ENCODE measurements at places on chromosomes 12 and 14.
A peak's percentile ranks its signal among the peaks of the same experiment; 100 is the strongest.

GRCh38 chr12:89619764-89620163 lies 88.9 kb downstream of the ATP2B1 start:
- DNase-seq, result no peak

DNA sequence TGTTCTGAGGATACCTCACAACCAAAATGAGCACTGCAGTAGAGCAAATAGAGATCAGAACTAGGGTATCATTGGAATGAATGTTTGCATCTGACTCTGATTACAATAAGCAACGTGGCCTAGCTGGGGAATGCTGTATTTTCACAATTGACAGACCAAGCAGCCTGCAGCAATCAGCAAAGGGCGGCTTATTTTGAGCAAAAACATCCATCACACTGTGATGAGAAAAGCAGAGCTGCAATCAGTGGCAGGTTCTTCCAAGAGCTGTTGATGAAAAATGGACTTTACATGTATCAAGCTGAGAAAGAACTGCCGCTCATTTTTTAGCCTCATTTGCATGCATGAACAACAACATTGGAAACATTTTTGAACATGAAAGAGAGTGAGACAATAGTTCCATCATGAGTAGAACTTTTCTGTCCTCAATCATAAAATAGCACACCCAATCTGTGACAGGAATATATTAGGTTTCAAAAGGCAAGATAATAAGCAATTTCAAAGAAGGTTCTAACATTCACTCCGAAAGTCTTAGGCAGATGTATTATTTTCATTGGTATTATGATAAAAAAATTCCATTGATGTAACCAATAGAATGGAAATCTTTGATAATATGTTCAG lies 249.7 kb upstream of the FBXO33 start:
- no peak for DNase-seq

DNA sequence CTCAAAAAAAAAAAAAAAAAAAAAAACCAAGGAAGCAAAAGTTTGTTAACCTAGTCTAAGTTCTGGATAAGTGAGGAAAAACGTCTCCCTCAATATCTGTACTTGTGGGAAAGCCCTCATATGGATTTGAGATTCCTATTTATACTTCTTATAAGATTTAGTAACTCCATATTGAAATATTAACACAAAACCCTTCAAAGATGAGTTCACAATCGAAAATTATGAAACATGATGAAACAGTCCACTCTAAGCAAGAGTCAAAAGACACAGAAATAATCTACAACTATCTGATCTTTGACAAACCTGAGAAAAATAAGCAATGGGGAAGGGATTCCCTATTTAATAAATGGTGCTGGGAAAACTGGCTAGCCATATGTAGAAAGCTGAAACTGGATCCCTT lies 25.2 kb downstream of the VWF start:
- DNase-seq, result no peak

GRCh38 chr12:120674097-120674636 lies 12.8 kb upstream of the MLEC start:
- DNase-seq, result no peak

DNA sequence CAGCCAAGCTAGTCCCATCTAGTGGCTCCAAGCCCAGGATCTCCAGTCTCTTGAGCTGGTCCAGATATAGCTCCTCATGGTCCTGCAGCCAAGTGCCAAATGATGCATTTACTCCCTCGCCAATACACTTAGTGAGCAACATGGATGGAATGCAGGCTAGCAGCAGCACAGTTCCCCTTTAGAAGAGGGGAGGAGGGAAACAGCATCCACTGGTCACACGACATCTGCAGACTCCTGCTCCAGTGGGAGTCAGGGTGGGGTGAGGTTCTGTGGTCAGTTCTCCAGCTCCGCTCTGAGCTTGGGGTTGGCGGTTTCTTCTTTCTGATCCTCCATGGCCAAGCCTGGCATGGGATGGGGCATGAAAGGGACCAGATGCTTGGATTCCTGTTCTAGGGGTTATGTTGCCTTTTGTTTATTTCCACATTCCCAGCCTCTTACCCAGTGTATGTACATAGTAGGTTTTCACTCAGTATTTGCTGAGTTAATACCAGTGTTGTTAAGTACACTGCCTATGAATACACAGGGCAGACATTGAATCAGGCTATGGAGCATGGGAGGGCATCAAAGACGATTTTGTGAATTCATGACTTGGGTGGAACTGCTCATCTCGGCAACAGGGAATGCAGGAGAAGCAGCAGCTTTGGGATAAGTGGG lies 57.3 kb downstream of the GALNT16 start:
- peak; percentile 69 for DNase-seq

GRCh38 chr12:82694970-82695369 lies 8.3 kb downstream of the TMTC2 start:
- no peak for DNase-seq

DNA sequence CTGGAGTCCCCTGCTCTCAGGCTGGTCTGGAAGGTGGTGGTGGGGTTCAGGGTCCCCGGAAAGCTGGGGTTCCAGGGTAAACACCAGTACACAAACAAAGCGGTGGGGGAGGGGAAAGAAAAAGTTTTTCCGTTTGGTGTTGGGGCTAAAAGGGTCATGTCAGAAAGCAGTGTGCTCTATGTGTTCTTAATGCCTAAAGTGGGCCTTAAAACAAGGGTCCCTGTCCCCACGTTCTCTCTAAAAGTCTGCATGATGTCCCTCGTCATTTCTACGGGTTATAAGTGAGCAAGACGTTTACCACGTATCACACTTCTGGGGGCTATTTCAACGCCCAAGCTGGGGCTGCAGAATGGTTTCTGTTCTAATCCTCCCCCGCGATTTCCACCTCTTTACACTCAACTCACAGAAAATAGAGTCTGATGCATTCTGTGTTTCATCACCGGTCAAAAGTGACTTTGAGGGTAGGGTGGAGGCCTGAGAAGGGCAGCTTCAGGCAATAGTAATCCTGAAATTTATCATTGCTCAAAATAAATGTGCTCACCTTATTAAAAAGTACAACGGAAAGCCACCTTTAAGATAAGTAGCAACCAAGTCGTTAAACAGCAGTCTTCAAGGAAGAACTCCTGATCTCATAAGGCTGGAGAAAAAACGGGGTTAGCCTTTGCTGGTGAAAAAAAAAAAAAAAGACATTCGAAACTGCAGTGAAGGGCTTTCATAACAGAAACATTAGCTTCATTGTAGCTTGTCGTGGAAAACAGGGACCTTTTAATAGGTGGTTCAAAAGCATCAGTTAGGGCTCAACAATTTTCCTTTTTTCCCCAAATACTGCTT lies 63.9 kb upstream of the PTGR2 start:
- peak; percentile 29 for DNase-seq
